Occipital lobe (tissue), 3 donors: ENCODE measurements at places on chromosomes 4 and X.

GRCh38 chr4:10623862-10624261 is 60.7 kb downstream of the CLNK start:
- DNase-seq, result no peak

DNA sequence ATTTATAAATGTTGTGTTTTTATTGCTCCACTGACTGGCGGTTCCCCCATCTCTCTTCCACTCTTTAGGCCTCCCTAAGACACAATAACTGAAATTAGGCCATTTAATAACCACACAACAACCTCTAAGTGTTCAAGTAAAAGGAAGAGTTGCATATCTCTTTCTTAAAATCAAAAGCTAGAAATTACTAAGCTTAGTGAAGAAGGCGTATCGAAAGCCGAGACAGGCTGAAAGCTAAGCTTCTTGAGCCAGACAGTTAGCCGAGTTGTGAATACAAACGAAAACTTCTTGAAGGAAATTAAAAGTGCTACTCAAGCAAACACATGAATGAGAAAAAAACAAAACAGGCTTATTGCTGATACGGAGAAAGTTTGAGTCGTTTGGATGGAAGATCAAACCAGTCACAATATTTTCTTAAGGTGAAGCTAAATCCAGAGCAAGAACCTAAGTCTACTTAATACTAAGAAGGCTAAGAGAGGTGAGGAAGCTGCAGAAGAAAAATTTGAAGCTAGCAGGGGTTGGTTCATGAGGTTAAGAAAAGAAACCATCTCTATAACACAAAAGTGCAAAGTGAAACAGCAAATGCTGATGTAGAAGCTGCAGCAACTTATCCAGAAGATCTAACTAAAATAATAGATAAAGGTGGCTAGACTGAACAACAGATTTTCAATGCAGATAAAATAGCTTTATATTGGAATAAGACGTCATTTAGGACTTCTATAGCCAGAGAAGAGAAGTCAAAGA is 194.0 kb upstream of the TTC29 start:
- no peak for DNase-seq

DNA sequence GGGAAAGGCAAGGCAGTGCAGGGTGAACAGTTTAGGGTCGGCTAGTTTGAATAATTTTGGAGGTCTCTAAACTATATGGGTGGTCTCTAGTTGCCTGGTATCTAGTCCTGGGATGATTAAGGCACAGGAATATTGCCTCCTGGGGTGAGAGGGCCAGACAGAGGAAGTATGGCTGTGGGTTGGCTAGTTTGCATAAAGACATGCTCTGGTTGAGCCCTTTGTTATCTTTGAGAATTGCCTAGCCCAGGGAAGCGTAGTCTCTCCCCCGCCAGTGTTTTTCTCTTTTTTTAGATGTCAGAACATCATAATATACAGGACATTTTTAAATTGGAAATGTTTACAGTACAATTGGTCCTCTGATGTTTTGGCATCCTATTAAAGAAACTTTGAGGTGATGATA is 163.5 kb downstream of the PWWP3B start:
- DNase-seq, result no peak

DNA sequence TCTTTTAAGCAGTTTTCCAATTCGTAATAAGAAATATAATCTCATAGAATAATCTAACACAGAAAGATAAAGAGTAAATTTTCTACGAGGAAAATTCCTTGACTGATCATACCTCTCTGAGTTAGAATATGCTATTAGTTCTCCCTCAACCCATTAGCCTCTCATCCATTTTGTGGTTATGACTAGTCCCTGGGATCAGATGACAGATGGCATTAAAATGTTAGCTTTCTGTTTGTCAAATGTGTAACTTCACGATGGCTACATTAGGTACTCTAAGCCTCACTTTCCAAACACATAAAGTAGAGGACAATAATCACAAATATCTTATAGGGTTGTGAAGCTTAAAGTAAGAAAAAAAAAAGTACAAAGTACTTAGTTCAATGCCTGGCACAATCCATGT is 112.2 kb downstream of the ZAR1 start:
- no peak for DNase-seq
